ENCODE measurements at places on chromosomes 2 and 18. TPM values are rescaled to one million over a fixed set of nuclear protein-coding genes. Genes with fewer than 3 reads are reported as not detected.

The ERMN gene
- 0.62 TPM for polyA plus RNA-seq

The OR6B2 gene
- polyA plus RNA-seq = not detected

The TET3 gene
- 0.61 TPM for polyA plus RNA-seq

The TUBA4B gene
- polyA plus RNA-seq = not detected

The RESP18 gene
- polyA plus RNA-seq = not detected

The RAX gene
- not detected for polyA plus RNA-seq

The PSMA8 gene
- 3.5 TPM for polyA plus RNA-seq

The TTN gene
- 5.7 TPM for polyA plus RNA-seq

The TGFA gene
- polyA plus RNA-seq = 0.76 TPM

DNA sequence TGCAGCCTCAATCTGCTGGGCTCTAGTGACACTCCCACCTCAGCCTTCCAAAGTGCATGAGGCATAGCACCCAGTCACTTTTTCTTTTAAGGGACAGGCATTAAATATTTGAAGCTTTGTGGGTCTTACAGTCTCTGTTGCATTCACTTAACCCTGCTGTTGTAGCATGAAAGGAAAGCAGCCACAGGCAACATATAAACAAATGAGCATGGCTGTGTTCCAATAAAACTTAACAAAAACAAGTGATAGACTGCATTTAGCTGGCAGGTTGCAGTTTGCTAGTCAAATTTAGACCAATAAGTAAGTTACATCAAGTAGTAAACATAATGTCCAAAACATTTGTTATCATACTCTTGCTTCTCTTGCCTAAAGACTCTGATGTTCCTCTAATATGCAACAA, 297.3 kb upstream of the MMADHC start:
- no peaks in the 10 kb centered on the region for H3K36me3 ChIP-seq
- no peak for DNase-seq
- no peak overlapping the region for H3K27ac ChIP-seq

GRCh38 chr2:3082705-3083104, 294.9 kb downstream of the EIPR1 start:
- peaks cover 37% of the 10 kb centered on the region for H3K27me3 ChIP-seq
- no peaks in the 10 kb centered on the region for H3K4me1 ChIP-seq
- DNase-seq = no peak
- no peak overlapping the region for H3K27ac ChIP-seq

GRCh38 chr2:10103179-10103578, 19.4 kb upstream of the RRM2 start:
- no peak overlapping the region for H3K4me3 ChIP-seq
- no peaks in the 10 kb centered on the region for H3K27me3 ChIP-seq
- no peaks in the 10 kb centered on the region for H3K4me1 ChIP-seq
- no peak for DNase-seq

DNA sequence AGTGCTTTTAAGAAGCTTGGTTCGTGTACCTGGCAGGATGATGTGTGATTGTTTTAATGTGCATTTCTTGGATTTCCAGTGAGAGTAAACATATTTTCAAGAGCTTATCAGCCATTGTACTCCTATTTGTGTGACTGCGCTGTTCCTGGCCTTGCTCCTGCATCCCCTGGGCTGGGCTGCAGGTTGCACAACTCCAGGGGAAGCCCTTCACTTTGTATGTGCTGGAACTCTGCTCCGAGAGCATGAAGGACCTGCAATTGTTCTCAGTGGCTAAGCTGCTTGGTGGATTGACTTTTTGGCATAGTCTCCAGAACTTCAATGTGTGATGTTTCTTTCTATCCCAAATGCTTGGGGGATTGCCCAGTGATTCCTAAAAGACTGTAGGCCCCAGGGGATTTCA, 18.8 kb downstream of the ATP6V1C2 start:
- no peaks in the 10 kb centered on the region for H3K36me3 ChIP-seq
- H3K27ac ChIP-seq = no peak overlapping the region
- no peaks in the 10 kb centered on the region for H3K4me1 ChIP-seq
- no peak overlapping the region for H3K4me3 ChIP-seq

GRCh38 chr2:78749638-78750037, 275.9 kb upstream of the REG3G start:
- H3K4me1 ChIP-seq = no peaks in the 10 kb centered on the region
- no peaks in the 10 kb centered on the region for H3K27me3 ChIP-seq
- H3K27ac ChIP-seq = no peak overlapping the region
- no peak overlapping the region for H3K4me3 ChIP-seq

GRCh38 chr2:111048856-111049768, 71.6 kb upstream of the BCL2L11 start:
- peaks cover 31% of the 10 kb centered on the region for H3K4me1 ChIP-seq
- DNase-seq = no peak
- H3K27me3 ChIP-seq = no peaks in the 10 kb centered on the region
- no peak overlapping the region for H3K27ac ChIP-seq

DNA sequence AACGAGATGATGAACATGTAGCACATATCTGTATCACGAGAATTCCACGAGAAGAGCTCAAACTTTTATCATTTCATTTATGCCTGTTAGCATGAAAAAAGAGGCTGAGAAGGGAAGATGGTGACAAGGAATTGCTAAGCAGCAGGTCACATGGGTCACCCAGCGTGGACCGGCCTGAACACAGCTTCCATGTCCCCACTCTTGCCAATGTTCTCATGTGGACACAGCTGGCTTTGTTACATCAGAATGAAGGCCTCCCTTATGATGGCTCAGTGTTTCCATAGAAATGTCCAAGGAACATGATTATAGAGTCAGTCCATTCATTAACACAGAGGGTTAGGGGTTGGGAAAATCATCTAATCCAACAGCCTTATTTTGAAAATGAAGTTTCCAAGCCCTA, 215.4 kb downstream of the CMPK2 start:
- H3K4me1 ChIP-seq = no peaks in the 10 kb centered on the region
- H3K27ac ChIP-seq = no peak overlapping the region
- no peak for DNase-seq

DNA sequence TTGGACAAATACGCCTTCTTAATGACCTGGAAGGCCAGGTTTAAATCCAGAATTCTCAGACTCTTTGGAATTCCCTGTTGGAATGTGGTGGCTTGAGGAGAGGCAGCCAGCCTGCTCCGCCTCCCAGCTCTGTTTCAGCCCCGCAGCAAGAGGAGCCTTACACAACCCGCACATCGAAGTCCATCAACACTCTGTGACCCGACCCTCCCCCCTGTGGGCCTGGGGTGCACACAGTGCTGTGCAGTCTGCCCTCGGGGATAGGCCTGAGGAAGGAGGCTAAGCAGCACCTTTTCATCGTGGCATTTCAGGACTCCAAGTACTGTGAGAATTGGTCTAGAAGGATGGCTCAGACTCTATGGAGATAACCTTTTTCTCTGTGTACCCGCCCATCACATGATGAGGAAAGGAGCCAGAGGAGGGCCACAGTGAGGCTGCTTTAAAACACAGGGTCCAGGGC, 73.7 kb downstream of the GREB1L start:
- H3K27me3 ChIP-seq = peaks cover 15% of the 10 kb centered on the region
- no peak overlapping the region for H3K27ac ChIP-seq
- H3K4me3 ChIP-seq = no peak overlapping the region
- no peak for DNase-seq
- no peaks in the 10 kb centered on the region for H3K4me1 ChIP-seq
- no peaks in the 10 kb centered on the region for H3K36me3 ChIP-seq

- H3K36me3 ChIP-seq = peaks cover 4% of the 10 kb centered on the region
- peak within 1 kb of the TSS; percentile 96 for H3K4me3 ChIP-seq
- no peaks in the 10 kb centered on the region for H3K27me3 ChIP-seq
Measured at GRCh38 chr2:161160226-161161073, at the start of gene TANK. Gene TANK (plus strand): TSS chr2:161160428. CDS start chr2:161179663, 19,235 bp downstream.

GRCh38 chr18:79570266-79571201, 109.1 kb upstream of the CTDP1 start:
- H3K4me1 ChIP-seq = peaks cover 1% of the 10 kb centered on the region
- H3K27me3 ChIP-seq = no peaks in the 10 kb centered on the region
- H3K4me3 ChIP-seq = no peak overlapping the region
- no peak overlapping the region for H3K27ac ChIP-seq

DNA sequence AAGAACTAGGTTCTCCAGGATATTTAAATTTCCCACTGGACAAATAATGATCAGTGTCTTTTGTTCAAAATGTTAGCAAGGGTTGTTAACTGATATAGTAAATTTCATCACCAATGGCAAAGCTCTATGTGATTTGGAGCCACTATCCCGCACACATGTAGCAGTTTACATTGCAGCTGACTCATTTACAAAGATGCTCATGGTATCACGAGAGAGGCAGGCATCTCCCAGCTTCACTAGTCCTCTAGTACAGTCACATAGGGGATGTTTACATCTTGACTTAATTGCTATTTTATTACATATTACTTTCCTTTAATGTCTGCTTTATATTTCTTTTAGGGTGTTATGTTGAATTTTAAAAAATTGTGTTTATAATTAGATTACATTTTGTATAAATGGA, 30.7 kb downstream of the KCNE4 start:
- H3K4me1 ChIP-seq = no peaks in the 10 kb centered on the region
- no peak for DNase-seq
- H3K4me3 ChIP-seq = no peak overlapping the region
- peaks cover 31% of the 10 kb centered on the region for H3K27me3 ChIP-seq

- no peaks in the 10 kb centered on the region for H3K4me1 ChIP-seq
- no peak for DNase-seq
- H3K27me3 ChIP-seq = no peaks in the 10 kb centered on the region
- H3K27ac ChIP-seq = no peak overlapping the region
- no peaks in the 10 kb centered on the region for H3K36me3 ChIP-seq
Measured at GRCh38 chr18:12049978-12050811, 43.4 kb upstream of the ANKRD62 start.

DNA sequence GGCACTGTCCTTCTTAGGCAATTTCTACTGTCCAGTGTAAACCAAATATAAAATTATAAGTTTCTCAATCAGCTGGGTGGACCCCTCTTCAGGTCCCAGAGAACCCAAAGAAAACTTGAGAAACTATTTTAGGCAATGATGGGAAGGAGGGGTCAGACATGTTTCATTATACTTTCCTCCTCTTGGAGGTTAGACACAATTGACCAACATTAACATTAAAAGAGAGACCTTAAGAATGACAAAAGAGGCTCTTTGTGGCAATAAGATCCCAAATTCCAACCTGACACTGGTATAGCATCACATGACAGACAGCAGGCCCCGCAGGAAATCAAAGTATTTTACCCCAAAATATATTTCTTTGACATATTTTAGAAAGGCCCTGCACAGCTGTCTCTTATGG, 73.1 kb downstream of the LRRTM1 start:
- no peak for DNase-seq
- no peaks in the 10 kb centered on the region for H3K36me3 ChIP-seq
- no peaks in the 10 kb centered on the region for H3K4me1 ChIP-seq
- H3K27ac ChIP-seq = no peak overlapping the region

- no peak for DNase-seq
- no peak overlapping the region for H3K4me3 ChIP-seq
- no peaks in the 10 kb centered on the region for H3K4me1 ChIP-seq
- peaks cover 57% of the 10 kb centered on the region for H3K27me3 ChIP-seq
- no peak overlapping the region for H3K27ac ChIP-seq
Measured at GRCh38 chr2:118604371-118604770, 243.1 kb downstream of the EN1 start.

DNA sequence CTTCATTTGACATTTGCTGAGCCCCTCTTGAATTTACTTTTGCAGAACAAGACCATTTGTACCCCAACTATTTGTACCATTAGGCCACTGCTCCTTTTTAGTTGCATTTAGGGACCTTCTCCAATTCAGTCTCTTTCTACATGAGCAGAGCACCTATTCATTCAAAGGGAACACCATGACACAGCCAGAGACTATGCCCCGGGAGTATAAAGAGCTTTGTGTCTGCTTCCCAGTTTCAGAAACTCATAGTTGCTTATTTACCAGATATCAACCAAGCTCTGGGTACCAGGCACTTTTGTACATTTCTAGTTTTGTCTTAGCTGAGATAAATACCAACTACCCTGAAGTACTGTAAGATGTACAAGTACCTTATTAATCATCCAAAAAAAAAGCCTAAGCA, 269.1 kb upstream of the SIX3 start:
- no peak for DNase-seq
- H3K4me3 ChIP-seq = no peak overlapping the region
- no peak overlapping the region for H3K27ac ChIP-seq
- no peaks in the 10 kb centered on the region for H3K27me3 ChIP-seq
- H3K4me1 ChIP-seq = no peaks in the 10 kb centered on the region

- no peaks in the 10 kb centered on the region for H3K27me3 ChIP-seq
- no peak overlapping the region for H3K27ac ChIP-seq
Measured at GRCh38 chr18:71597219-71597618, 946.9 kb downstream of the CBLN2 start.

DNA sequence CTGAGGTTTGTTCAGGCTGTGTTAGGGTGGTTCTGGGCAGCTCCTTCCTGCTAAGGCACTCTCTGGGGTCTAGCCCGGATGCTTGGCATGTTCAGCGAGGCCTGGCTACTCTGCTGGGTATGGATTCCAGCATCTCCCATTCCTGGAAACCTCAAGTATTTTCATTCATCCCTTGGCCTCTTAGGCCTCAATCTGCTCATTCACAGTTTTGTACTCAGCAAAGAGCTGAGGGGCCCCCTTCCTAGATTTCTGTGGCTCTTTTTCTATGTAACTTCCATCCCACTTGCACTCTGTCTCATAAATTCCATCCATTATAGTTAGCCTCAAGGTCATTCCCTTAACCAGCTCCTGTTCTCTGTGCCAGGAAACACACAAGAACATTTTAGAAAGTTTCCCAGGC, 798.8 kb upstream of the HS6ST1 start:
- no peak overlapping the region for H3K4me3 ChIP-seq
- H3K27ac ChIP-seq = no peak overlapping the region
- no peaks in the 10 kb centered on the region for H3K4me1 ChIP-seq
- no peaks in the 10 kb centered on the region for H3K27me3 ChIP-seq
- no peak for DNase-seq

DNA sequence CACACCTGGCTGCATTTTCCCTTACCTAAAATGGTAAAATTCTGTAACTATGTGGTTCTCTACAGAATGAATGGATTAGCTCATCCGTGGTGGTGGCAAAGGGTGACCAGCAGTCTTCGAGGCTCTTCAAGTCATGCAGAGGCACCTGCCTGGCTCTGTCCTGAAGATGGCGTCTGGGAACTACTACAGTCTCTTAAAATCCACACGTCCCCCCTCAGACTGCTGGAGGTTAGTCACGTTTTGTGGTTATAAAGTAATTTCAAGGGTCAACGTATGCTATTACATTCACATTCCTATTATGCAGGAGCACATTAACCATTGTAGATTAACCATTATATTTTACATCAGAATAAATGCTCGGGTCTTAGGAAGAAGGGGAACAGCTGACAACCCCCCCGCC, 616.7 kb downstream of the GALR1 start:
- no peak for DNase-seq
- no peaks in the 10 kb centered on the region for H3K27me3 ChIP-seq
- no peak overlapping the region for H3K4me3 ChIP-seq
- H3K4me1 ChIP-seq = no peaks in the 10 kb centered on the region
- no peak overlapping the region for H3K27ac ChIP-seq

DNA sequence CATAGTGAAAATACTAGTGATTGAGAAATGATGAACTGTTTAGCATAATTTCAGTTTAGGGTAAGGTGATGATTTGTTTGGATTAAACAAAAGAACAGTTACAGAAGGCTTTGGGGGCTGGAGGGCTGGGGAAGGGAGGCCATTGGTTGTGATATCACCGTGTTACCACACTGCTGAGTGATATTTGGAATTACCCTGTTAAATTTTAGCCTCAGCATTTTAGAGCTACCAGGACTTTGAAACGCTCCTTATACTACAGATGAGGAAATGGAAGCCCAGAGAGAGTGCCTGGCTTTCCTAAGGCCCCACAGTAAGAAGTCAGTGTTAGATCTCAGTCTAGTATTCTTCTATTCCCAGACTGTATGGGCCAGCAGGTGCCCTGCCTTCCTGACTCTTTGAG, 15.6 kb downstream of the ARHGEF33 start:
- DNase-seq = no peak
- no peaks in the 10 kb centered on the region for H3K36me3 ChIP-seq
- no peak overlapping the region for H3K27ac ChIP-seq
- no peak overlapping the region for H3K4me3 ChIP-seq
- no peaks in the 10 kb centered on the region for H3K4me1 ChIP-seq

Measured in naive thymus-derived CD8-positive, alpha-beta T cell (primary cell).